ENCODE measurements at places on chromosomes 2 and 18. TPM values are rescaled to one million over a fixed set of nuclear protein-coding genes. Genes with fewer than 3 reads are reported as not detected.
A peak's percentile ranks its signal among the peaks of the same experiment; 100 is the strongest.

GRCh38 chr18:49161627-49162026 lies 210.9 kb upstream of the SMAD7 start:
- H3K4me3 ChIP-seq, result no peak overlapping the region
- H3K4me1 ChIP-seq, result no peaks in the 10 kb centered on the region
- H3K27ac ChIP-seq, result no peak overlapping the region
- no peaks in the 10 kb centered on the region for H3K27me3 ChIP-seq
- no peak for DNase-seq

- H3K4me3 ChIP-seq, result peak overlapping the region; percentile 14
- H3K27me3 ChIP-seq, result no peaks in the 10 kb centered on the region
- DNase-seq, result peak; percentile 84
- H3K36me3 ChIP-seq, result no peaks in the 10 kb centered on the region
- peak overlapping the region; percentile 51 for H3K27ac ChIP-seq
Measured at GRCh38 chr2:239275044-239275685, 125.7 kb downstream of the HDAC4 start.

DNA sequence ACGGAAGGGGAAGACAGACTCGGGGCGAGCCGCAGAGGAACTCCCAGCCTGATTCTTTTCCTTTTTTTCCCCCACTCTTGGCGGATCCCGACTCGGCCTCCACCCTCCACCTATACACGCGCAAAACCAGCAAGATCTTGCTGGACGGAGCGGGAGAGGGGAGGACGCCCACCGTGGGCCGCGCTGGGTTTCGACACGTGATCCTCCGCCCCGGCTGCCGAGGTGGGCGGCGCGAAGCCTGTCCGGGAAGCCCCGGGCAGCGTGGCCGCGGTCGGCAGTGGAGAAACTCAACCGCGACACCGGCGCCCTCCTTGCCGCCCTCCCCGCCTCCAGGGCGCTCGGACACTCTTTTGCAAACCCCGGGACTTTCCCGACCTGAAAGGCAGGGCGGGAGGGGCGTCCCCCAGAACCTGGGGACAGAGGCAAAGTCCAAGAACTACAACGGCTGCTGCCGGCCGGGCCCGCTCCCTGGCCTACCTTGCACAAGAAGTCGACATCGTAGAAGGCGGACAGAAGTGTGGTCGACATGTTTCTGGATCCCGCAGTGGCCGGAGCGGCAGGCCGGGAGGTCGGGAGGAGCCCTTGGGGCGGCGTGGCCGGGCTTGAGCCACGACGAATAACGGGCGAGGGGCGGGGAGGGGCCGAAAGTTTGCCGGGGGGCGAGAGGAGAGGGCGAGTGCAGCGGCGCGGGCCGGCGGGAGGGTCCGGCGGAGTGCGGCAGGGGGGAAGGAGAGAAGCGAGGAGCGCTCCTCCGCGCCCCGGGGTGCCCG lies 433 bp downstream of the ZFP36L2 start:
- H3K4me3 ChIP-seq, result peak overlapping the region; percentile 82
- peaks cover 53% of the 10 kb centered on the region for H3K36me3 ChIP-seq
- H3K27me3 ChIP-seq, result no peaks in the 10 kb centered on the region
- H3K27ac ChIP-seq, result peak overlapping the region; percentile 98

DNA sequence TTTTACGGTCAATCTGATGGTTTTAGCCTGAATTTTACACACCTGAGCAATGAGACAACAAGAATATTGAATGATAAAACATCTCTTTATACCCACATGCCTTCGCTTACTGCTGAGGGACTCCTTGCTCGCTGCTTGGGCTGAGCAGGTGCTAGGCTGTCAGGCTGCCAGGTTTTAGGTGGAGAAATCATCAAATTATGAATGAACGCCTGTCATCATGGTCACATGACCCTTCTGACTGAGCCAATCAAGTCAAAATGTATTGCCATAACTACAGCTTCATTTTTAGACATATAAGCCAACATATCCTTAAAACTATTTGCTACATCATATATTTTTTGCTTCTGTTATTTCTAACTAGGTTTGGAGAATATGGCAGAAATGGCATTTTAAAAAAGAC lies 274.0 kb downstream of the LNPK start:
- H3K27me3 ChIP-seq, result peaks cover 4% of the 10 kb centered on the region
- H3K4me3 ChIP-seq, result no peak overlapping the region
- no peaks in the 10 kb centered on the region for H3K4me1 ChIP-seq
- no peaks in the 10 kb centered on the region for H3K36me3 ChIP-seq

DNA sequence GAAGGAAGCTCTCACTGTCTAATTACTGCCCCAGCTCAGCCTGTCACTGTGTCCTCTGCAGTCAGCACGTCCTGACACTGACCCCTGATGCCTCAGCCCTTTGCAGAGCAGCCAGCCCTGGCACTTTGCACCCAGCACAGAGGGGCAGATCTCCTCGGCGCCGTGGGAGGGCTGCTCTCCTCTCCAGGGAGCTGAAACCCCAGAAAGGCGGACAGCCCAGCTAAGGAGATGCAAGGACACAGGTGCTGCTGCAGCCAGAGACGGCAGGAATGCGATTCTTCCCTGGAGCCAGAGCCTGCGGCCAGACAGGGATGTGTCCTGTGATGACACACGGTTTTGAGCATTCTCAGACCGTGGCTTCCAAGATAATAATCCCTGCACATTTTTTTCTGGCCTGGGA lies 34.5 kb upstream of the SIX3 start:
- H3K27ac ChIP-seq, result no peak overlapping the region
- no peak overlapping the region for H3K4me3 ChIP-seq
- H3K36me3 ChIP-seq, result no peaks in the 10 kb centered on the region
- DNase-seq, result no peak
- H3K4me1 ChIP-seq, result no peaks in the 10 kb centered on the region
- H3K27me3 ChIP-seq, result peaks cover 37% of the 10 kb centered on the region

DNA sequence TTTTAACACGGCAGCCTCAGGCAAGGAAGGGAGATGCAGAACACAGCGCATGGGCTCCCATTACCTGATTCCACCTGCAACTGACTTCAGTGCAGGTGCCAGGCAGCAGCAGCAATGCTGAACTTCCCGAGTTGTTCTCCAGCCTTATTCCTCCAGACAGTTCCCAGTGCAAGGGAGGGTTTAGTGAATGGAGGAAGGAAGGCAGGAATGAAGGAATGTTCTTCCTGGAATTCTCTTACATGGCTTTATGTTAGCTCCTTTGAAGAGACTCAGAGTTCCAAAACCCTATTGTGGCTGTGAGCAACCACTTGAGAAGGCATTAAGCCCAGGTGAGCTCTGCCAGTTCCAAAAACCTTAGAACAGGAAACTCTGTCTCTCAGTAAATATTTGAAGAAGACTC lies 45.5 kb downstream of the SERPINB7 start:
- H3K4me3 ChIP-seq, result no peak overlapping the region
- H3K4me1 ChIP-seq, result peaks cover 7% of the 10 kb centered on the region
- no peak overlapping the region for H3K27ac ChIP-seq
- DNase-seq, result no peak
- no peaks in the 10 kb centered on the region for H3K27me3 ChIP-seq

DNA sequence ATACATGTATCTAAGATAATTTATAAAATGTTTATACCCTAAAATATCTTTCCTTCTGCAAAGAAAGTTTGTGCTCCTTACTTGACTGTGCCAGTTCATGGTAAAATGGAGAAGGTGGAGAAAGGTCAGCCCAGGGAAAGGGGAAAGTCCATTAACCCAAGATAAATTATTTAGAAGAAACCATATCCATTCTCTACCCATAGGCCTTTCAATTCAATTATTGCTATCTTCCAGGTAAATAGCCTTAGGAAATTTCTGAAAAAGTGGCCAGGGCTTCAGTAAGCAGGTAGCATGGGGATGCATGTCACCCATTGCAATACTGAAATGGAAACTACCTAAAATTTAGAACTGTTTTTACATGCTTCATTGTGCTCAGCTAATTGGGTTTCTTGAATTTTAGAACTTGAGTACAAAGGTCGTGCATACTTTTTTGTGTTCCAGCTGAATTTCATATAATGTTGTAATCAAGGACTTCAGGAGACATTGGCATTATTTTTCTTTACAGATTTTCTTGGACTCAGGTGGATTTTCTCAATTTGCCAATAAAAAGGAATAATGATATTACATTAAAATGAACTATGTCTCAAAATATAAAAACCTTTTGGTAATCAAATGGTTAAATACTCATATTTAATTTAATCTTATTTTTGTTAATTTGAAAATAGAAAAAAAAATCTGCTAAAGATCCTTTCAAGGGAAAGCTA lies 124.9 kb downstream of the CSRNP3 start:
- no peak overlapping the region for H3K27ac ChIP-seq
- no peak overlapping the region for H3K4me3 ChIP-seq
- H3K4me1 ChIP-seq, result no peaks in the 10 kb centered on the region
- no peak for DNase-seq
- no peaks in the 10 kb centered on the region for H3K36me3 ChIP-seq

The RBM44 gene
- total RNA-seq, result 1.8 TPM

The COL6A3 gene
- total RNA-seq, result 119 TPM

The FAM161A gene
- 1.5 TPM for total RNA-seq

All from upper lobe of right lung (tissue), 1 donor.